ENCODE measurements at places on chromosomes 1 and 21.

DNA sequence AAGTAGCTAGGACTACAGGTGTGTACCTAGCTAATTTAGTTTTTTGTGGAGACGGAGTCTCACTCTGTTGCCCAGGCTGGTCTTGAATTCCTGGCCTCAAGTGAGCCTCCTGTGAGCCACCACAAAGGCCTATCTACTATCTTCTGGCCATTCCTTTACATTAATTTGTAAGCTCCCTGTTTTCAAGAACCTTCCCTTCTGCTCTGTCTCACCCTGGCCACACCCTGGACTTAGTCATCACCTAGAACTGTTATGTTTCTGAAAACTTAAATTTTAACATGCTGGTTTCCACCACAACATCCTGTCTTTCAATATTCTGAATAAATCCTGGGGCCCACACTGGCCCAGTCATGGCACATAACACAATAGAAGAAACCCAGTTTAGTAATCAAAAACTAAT is 4.9 kb upstream of the B4GALT3 start:
- DNase-seq, result no peak

DNA sequence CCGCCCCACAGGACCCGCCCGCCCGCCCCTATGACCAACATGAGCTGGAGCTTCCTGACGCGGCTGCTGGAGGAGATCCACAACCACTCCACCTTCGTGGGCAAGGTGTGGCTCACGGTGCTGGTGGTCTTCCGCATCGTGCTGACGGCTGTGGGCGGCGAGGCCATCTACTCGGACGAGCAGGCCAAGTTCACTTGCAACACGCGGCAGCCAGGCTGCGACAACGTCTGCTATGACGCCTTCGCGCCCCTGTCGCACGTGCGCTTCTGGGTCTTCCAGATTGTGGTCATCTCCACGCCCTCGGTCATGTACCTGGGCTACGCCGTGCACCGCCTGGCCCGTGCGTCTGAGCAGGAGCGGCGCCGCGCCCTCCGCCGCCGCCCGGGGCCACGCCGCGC is 7.9 kb upstream of the IBA57 start:
- DNase-seq, result peak; percentile 81

GRCh38 chr1:161235957-161236775 is 1.8 kb downstream of the NR1I3 start:
- DNase-seq, result no peak

- no peak for DNase-seq
Observed at GRCh38 chr1:107789817-107790524, 175.0 kb downstream of the VAV3 start.

GRCh38 chr1:6508154-6508815 is 16.8 kb upstream of the PLEKHG5 start:
- DNase-seq, result no peak

GRCh38 chr1:40435471-40435870 is 14.8 kb upstream of the ZFP69B start:
- no peak for DNase-seq

GRCh38 chr1:184160236-184160635 is 108.7 kb downstream of the TSEN15 start:
- DNase-seq, result no peak

GRCh38 chr1:110338309-110338885 is 780 bp upstream of the RBM15 start:
- DNase-seq, result peak; percentile 96

- DNase-seq, result peak; percentile 70
Observed at GRCh38 chr21:33230545-33231324, 997 bp downstream of the IFNAR2 start.

DNA sequence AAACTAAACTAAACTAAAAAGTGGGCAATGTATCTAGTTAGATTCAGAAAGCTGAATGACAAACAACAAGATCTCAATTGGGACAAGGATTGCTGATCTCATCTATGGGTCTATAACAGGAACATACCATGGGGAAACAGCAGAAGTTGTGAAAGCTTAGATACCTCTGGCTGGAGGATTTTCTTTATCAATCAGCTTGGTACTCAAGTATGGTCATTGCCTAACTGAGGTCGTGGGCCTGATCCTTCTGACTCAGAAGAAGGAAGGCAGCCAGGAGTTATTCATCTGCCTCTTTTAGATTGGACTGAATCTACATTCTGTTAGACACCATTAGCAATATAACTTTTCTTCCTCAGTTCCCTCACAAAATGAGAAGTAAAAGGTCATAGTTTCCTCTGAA is 39.7 kb downstream of the DNTTIP2 start:
- DNase-seq, result no peak

DNA sequence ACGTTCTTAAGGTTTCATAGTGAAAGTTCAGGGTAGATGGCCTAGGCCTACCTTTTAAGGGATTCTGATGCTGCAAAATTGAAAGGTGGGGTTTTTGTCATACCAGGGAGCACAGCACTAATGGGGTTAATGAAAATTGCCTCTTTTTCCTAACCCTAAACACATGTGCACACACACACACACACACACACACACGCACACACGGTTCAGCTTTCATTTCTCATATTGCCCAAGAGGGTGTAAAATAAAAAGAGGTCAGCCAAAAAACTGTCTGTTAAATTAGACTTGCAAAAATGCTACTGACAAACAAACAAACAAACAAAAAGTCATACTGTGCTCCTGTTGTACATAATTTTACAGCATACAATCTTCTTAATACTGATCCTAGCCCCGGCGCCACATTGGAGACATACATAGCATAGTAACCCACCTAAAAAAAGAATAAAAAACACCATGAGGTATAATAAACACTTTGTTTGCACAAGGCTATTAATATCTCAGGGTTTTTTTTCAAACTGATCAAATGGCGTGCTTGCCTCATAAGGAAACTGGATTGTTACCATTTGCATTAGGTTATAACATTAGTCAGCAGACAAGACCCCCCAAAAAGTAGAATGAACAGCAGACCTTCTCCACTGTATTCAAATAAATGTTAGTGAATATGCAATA is 69.1 kb downstream of the TGFB2 start:
- no peak for DNase-seq

DNA sequence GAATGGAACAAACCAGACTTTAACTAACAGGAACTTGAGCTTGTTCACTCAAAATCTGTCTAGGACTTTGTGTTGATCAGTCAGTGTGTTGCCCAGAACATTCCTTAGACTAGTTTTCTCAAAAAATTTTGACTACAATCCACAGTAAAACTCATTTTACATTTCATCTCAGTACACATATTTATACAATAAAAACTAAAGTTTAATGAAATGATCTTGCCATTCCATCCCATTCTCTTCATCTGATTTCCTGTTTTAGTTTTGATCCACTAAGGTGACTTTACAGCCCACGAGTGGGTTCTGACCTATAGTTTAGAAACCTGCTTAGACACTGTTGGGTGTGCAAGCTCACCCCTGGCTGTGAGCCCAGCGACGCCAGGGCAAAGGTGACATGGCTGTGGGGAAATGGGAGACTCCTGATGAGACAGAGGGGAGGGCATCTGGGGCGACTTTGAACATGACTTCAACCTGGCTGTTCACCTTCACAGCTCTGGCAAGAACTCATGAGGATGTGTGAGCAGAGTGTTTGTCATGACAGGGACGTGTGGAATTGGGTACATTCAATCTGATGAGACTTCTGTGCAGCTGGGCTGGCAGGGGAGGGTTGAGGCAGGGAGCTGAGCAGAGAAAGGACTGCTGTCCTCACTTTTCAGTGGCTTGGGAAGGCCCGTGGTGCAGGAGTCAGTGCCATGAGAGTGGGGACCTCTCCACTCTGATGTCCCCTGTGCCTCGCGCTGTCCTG is 40.6 kb downstream of the LHX4 start:
- no peak for DNase-seq

DNA sequence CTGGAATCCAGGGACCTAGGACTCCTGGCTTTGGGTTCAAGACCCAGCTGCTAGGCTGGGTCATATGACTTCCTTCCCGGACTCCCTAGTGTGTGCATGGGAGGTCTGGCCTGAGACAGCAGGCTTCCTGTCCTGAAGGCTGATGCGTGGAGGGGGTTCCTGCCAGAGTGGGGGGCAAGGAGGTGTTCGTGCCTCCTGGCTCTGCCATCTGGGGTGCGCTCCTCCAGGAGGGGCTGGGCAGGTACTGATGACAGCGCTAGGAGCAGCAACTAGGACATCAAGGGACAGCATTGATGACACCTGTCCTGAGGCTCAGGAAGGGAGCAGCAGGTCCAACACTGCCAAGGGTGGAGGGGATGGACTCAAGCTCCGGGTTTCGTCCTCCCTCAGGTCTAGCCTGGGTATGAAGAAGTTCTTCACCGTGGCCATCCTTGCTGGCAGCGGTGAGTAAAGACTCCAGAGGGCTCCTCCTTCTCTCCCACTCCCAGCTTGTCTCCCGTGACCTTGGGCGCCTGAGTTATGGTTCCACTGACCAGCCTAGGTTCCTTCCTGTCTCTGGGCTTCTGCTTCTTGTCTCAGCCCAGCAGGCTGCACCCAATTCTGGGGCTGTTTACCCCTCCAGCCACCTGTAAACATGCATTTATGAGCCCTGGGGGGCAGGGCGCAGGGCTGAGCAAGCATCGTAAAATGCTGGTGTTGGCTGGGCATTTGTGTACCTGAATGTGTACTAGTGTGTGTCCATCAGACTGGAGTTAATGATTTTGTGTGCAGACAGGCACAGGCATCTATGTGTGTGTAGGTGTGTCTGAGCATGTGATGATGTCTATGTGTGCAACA is 871 bp downstream of the PLA2G2F start:
- no peak for DNase-seq

DNA sequence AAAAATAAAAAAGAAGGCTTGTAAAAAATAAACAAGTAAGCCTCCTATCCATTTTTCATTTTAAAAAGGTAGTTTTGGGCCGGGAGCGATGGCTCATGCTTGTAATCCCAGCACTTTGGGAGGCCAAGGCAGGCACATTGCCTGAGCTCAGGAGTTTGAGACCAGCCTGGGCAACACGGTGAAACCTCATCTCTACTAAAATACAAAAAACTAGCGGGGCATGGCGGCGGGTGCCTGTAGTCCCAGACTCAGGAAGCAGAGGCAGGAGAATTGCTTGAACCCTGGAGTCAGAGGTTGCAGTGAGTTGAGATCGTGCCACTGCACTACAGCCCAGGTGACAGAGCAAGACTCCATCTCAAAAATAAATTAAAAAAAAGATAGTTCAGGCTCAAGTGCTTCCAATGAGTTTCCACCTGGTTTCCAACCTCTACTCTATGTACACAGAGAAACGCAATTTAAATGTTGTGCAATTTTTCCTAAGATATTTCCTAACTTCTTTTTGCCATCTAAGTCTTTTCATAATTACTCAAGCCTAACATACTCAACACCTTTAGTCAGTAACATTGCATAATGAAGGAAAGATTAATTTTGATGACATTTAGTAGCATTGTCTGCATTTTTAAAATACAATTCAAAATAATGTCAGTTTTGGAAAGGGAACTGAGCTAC is 106.3 kb downstream of the KCNT2 start:
- DNase-seq, result no peak

GRCh38 chr1:211192227-211192626 is 58.3 kb upstream of the KCNH1 start:
- no peak for DNase-seq

GRCh38 chr21:39675993-39676661 is 63.4 kb downstream of the B3GALT5 start:
- DNase-seq, result no peak

- DNase-seq, result no peak
Observed at GRCh38 chr1:119114786-119115185, 25.7 kb downstream of the WARS2 start.

DNA sequence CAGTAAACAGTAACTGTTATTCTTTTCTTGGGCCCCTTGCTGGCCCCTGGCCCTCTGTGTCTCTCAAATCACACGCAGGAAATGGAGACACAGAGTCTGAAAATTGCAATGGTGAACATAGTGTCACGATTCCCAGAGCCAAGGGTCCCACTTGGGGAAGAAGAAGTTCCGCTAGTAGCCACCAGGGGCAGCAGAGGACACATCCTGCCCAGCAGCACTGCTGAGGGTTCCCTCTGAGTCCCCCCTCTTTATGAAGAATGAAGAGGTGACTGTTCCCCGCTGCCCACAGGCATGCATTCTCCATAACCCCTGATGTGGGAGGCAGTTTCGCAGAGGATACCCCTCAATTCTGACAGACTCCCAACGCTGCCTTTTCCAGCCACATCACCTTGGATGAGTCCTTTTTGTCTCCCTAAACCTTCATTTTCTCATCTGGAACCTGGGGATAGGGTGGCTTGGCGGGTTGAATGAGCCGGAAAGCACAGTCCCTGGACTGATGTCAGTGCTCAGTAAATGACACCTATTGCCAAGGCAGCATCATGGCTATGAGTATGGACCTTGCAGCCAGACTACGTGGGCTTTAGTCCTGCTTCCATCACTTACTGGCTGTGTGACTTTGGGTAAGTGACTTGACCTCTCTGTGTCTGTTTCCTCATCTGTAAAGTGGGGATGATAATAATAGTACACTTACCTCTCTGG is 238.0 kb upstream of the TMEM51 start:
- DNase-seq, result no peak

DNA sequence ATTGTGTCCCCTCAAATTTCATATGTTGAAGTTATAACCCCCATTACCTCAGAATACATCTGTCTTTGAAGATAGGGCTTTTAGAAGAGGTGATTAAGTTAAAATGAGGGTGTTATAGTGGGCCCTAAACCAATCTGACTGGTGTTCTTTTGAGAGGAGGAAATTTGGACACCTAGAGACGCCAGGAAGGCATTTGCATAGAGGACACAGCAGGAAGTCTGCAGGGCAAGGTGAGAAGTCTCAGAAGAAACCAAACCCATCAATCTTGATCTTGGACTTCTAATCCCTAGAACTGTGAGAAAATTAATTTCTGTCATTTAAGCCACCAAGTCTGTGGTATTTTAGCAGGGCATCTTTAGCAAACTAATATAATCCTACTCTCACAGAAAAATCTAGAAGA is 13.0 kb downstream of the GOLPH3L start:
- no peak for DNase-seq

DNA sequence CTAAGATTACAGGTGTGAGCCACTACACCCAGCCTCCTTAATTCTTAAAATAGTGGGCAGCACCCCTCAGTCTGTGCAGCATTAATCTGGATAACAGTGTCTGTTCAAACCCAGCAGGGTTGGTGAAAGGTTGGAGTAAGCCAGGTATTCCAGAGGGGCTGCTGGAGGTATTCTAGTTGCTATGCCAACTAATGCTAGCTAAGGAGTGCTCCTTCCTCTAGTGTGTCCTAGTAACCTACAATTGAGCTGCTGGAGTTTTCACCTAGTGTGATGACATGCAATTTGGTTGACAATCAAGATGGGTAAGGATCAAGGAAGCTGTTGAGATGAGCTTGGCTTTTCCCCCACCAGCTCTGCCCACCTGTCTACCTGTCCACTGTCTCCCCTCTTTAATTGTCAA is 100.2 kb upstream of the IPO9 start:
- DNase-seq, result no peak

- peak; percentile 50 for DNase-seq
Observed at GRCh38 chr1:34740161-34740868, 14.5 kb upstream of the GJB5 start.

- DNase-seq, result peak; percentile 34
Observed at GRCh38 chr1:95752515-95753381, 518.7 kb downstream of the RWDD3 start.

All from upper lobe of left lung (tissue), 6 donors.